Left lung (tissue), 14 donors: ENCODE measurements at places on chromosomes 13 and 19. TPM values are rescaled to one million over a fixed set of nuclear protein-coding genes. Genes with fewer than 3 reads are reported as not detected.

Gene CYP2S1
- 22.5 TPM for total RNA-seq

Gene ATP13A1
- total RNA-seq = 74.8 TPM

Gene KIR2DL3
- total RNA-seq = 0.18 TPM

Gene ZNF324B
- total RNA-seq = 7.0 TPM

Gene SPINT2
- 317 TPM for total RNA-seq

Gene RNF17
- total RNA-seq = not detected
